T-helper 9 cell (primary cell): ENCODE measurements at places on chromosomes 2 and 18.

- no peak for DNase-seq
Measured at GRCh38 chr18:43372773-43373172, 95.5 kb upstream of the SYT4 start.

GRCh38 chr2:213089438-213089837, 62.0 kb downstream of the IKZF2 start:
- DNase-seq: no peak

- no peak for DNase-seq
Measured at GRCh38 chr2:179626261-179626660, 235.2 kb downstream of the ZNF385B start.

- DNase-seq: no peak
Measured at GRCh38 chr18:79911344-79912270, 39.8 kb downstream of the SLC66A2 start.

- no peak for DNase-seq
Measured at GRCh38 chr2:28588292-28588670, 92.4 kb downstream of the PLB1 start.

- no peak for DNase-seq
Measured at GRCh38 chr18:50706651-50707050, 113.2 kb downstream of the MRO start.

DNA sequence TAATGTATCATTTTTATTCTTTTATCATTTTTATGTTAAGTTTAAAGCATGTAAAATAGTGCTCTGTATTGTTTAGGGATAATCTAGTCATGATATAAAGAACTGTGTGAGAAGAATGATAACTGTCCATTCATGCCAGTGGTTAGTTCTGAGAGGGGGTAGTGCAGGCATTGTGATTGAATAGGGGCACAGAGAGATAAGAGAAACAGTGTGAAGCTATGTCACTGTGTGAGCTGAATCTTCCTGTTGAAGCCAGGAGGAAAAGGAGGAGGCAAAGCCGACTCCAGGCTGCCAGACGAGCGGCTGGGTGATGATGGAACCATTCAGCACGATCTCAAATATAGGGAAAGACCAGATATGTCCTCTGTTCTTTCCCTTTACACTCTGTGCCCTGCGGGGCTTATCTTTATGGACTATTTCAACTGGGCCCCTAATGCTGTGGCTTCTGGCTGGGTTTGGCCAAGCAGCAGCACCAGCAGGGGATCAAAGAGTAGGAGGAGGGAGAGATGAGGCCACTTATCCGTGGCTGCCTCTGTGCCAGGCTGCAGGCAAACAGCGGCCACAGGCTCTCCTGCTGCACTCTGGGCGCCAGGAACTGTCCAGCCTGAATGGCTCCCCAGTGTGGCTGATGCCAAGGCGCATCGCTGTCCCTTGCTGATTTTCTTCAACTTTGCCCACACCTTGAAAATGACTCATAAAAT, 128.0 kb downstream of the SPP2 start:
- DNase-seq: no peak

- no peak for DNase-seq
Measured at GRCh38 chr2:28558158-28558820, 62.4 kb downstream of the PLB1 start.

GRCh38 chr2:219478916-219479315, 19.8 kb upstream of the GMPPA start:
- DNase-seq: no peak

- no peak for DNase-seq
Measured at GRCh38 chr2:180325416-180326120, 318.5 kb upstream of the CWC22 start.

- no peak for DNase-seq
Measured at GRCh38 chr2:44301111-44301510, 25.8 kb downstream of the SLC3A1 start.

DNA sequence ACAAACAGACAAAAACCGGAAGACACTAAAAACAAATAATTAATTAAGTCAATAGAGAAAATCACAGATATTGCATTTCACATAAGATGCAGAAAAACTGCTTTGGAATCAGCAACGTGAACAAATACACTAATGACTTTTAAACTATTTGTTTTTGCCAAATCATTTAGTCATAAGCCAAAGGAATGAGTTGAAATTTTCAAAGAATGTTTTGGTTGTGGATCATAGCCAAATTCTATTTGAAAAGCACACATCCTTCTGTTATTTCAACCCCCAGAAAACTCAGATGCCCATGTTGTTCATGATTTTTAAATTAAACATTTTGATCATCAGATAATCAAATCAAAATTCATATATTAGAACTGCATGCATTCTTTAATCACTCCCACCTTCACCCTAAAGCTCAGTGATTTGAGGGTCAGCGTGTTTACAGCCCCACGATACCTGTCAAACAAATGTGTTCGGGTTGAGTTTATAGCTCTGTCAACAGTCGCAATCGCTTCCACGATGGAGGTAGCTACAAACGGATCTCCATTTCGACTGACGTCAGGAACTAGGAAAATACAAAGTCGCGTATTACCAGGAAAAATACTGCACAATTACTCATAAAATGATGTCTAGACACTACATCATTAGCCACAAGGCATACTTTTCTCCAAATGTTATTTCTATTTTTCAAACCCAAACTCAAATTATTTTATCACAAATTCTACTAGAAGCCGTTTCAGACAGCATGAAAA, 90.2 kb downstream of the PXDN start:
- DNase-seq: no peak
